ENCODE measurements at places on chromosomes 12 and 14.

- no peak for DNase-seq
These were observed 8.8 kb downstream of the DHRS1 start for GRCh38 chr14:24290746-24291145.

- DNase-seq = no peak
These were observed 1.2 kb upstream of the SIVA1 start for GRCh38 chr14:104751539-104752422.

DNA sequence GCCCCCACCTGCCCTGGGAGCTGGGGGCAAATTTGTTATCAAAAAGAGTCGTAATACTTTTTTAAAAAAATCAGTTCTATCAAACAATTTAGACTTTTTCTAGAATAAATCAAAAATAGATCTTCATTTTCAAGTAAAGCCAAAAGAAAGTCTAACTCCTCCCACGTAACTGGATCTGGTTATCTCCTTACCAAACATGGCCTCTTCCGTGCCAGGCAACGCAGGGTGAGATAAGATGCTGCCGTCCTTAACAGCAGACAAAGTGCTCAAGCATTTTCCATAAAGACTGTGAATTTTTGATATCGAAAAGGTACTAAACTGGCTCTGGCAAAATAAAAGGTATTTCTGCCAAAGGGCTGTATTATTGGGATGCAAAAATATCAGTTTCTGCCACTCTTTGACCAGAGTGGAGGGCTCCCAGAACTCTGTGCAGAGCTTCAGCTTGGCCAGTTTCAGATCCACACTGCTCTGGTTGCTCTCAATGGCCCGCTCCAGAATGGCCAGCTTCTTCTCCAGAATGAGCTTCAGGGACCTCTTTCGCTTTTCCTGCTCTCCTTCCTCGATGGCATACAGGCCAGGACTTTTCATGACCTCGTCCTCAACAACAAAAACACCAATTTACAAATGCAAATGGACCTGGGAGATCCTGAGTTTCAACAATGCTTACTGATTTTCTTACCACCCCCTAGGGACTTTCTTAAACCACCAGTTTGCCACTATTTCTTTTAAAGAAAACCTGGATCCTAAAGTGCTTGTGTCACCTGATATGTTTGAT, 29.0 kb downstream of the NRDE2 start:
- peak; percentile 83 for DNase-seq

DNA sequence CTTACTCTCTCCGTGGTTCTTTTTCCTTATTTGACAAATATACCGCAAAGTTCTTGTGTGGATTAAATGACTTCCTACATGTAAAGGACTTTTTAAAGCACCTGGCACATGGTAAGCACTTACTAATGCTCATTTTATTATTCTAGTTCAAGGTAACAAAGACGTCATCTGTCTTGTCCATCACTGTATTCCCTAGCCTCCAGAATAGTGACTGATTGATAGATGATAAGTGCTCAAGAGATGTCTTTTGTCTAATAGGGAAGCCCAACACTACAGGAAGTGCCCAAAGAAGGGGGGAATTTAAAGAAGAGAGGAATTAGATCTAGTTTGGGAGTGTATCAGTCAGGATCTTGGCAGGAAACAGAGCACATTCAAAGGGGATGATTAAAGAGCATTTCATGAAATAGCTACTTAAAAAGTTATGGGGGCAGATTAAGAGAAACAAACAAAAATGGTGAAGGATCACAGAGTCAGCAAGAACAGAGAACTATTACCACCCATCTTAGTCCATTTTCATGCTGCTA, 151.9 kb downstream of the GXYLT1 start:
- no peak for DNase-seq

GRCh38 chr14:95841668-95842067, 35.0 kb upstream of the TUNAR start:
- DNase-seq = no peak

DNA sequence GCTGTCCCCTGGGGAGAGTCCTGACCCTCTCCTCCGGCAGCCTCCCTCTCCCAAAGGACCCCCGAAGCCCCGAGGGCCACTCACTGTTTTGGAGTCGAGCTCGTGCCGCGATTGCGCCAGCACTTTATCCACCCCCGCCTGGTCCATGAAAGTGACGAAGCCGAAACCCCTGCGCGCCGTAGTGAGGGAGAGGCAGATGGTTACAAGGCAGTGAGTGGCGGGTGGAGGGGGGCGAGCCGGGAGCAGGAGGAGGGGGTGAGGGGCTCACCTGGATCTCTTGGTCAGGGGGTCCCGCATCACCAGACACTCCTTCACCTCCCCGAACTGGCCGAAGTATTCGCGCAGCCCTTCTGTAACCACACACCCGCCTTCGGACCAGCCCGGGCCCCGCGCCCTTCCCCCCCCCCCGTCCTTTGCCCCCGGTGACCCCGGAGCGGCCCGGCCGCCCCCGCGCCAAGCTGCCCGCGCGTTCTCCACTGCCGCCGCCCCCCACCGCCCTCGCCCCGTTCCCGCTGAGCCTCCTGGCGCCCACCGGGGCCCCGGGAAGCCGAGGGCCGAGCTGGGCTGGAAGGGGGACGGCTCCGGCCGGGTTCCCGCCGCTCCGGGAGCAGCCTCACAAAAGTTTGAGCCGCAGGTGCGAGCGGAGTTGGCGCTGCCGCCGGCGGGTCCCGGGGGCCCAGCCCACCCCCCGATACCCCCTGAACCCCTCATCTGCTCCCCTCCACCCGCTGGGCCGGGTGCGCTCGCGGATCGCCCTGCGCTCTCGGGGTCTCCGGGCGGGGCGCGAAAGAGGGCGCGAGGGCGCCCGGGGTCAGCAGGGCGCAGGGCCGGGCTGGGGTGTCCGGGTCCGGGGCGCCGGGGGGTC, 808 bp downstream of the MSI1 start:
- no peak for DNase-seq

Measured in hematopoietic multipotent progenitor cell treated with erythropoietin and hydrocortisone succinate and interleukin-3 and kit ligand, for 6 days (in vitro differentiated cells).